GM12892 (cell line): ENCODE measurements at places on chromosomes 4 and X.

- DNase-seq = no peak
Observed at GRCh38 chr4:55554453-55555030, 7.8 kb upstream of the CLOCK start.

DNA sequence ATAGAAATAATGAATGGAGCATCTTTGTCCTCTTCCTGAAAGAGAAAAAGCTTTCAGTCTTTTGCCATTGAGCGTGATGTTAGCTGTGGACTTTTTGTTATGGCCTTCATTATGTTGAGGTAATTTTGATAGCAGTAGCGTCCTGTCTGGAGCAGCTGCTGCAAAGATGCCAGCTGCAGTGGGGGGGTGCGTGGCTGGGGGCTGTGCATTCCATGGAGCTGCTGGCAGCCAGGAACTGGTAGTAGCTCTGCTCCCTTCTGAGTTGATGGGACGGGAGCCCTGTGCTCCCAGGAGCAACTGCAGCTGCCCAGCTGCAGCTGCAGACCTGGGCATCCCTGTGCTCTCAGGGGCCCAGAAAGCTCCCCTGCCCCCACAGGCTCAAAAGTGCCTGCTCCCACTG lies 50.4 kb downstream of the CCDC160 start:
- no peak for DNase-seq

DNA sequence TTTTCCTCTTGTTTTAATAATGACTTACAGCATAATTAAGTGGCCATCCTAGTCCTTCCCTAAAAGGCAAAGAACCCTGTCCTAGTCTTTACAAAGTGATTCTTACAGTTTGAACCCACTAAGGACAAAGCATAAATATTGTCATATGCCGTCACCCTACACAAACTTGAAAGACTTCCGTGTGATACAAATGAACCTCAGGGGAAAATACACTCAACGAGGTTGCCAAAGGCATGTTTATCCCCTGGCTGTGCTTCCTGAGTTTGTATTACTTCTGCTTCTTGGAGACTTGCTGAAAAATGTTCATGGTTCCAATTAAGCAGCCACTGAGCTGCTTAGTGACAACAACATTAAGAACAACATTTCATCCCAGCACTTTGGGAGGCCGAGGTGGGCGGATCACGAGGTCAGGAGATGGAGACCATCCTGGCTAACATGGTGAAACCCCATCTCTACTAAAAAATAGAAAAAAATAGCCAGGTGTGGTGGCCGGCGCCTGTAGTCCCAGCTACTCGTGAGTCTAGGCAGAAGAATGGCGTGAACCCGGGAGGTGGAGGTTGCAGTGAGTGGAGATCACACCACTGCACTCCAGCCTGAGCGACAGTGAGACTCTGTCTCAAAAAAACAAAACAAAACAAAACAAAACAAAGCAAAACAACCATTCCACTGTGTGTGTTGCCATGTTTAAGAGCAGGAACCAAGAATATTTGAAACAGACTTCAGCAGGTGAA lies 16.2 kb downstream of the RASSF6 start:
- DNase-seq = no peak

GRCh38 chr4:152454398-152455011 lies 81.4 kb downstream of the FBXW7 start:
- DNase-seq = no peak

DNA sequence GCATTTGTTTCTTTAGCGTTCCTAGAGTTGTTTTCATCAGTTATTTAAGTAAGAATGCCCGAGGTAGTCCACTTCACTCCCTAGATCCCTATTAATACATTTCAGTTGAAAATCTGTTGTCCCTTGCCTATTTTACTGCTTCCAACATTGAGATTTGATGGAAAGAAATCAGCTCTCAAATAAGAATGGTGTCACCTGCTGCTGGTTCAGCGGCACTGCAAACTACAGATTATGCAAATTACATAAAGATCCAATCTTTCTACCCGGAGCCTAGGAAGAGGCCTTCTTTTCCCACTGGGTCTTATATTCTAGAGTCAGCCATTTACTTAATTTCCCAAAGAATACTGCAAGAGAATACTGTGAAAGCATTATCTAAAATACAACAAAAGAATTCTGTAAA lies 597.6 kb upstream of the MAGEB2 start:
- DNase-seq = no peak

DNA sequence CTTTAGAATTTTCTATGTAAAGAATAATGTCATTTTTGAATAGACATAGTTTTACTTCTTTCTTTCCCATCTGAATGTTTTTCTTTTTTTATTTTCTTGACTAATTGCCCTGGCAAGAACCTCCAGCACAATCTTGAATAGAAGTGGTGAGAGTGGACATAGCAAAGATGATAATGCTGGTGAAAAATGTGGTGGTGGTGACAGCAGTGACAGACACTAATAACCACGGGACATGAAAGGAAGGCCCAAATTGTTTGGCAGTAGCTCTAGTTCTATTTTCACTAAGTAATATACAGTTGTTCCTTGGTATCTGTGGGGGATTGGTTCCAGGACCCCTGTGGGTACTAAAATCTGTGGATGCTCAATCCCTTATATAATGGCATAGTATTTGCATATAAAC lies 29.6 kb downstream of the C4orf54 start:
- no peak for DNase-seq

GRCh38 chr4:156773648-156774357 lies 197.8 kb downstream of the PDGFC start:
- no peak for DNase-seq

DNA sequence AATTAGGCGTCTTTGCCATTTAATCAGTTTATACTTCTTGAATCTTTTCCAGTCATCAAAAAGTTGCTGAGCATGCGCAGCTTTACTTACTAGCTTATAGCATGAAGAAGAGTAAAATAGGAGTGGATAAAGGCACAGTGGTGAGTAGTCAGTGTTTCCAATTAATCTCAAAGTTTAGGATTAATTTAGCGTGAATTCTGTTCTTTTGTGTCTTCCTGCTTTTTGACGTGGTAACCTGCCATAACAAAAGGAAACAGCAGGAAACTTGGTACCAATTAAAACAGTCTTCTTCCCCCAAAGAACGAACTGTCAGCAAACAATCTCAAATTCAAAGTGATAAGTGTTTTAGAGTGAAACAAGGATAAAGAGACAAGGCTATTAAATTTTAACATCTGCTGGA lies 61.9 kb downstream of the TET2 start:
- no peak for DNase-seq

GRCh38 chr4:142473960-142474338 lies 372.2 kb downstream of the INPP4B start:
- no peak for DNase-seq

- no peak for DNase-seq
Observed at GRCh38 chr4:157819693-157820464, 352.9 kb downstream of the GASK1B start.

GRCh38 chr4:168162604-168163003 lies 70.3 kb downstream of the ANXA10 start:
- DNase-seq = no peak

DNA sequence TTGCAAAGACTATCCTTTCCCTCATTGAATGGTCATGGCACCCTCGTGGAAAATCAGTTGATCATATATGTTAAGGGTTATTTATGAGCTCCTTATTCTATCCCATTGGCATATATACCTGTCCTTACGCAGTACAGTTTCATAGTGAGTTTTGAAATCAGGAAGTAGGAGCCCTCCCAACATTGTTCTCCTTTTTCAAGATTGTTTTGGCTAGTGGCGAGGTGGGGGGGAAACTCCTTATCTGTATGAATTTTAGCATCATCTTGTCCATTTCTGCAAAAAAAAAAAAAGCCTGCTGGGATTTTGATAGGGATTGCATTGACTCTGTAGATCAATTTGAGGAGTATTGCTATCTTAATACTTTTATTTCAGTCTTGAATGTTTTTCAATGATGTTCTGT lies 2.5 kb upstream of the USP9X start:
- no peak for DNase-seq

DNA sequence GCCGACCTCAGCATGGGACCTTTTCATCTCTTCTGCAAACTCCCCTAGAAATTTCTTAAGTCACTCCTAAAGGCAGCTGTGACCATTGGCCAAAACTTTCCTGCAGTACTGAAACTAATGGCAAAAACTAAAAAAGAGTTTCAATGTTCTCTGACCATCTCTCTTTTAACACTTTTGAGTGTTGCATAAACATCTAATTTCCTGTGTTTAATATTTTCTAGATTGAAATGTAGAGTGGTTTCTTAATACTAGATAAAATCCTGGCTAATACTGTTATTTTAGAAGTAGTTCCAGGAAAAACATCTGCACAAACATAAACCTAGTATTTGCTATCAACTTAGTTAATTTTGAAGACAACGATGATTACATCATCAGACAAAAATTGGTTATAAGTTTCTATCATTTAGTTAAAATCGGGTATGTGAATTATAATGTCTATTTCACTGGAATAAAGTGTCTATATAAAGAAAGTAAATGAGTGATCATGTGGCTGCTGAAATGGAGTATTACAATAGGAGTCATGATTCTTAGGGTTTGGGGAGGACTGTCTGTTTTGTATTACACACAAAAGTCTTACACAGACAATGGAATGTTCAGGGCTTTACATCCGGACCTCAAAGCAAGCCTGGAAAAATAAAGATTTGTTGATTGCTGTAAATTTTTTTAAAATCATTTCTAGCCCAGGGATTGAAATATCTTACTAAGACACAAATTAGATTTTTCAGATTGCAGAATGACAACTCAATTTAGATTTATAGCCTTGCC lies 1323.4 kb downstream of the C4orf33 start:
- no peak for DNase-seq
